Activated T-cell treated with anti-CD3 and anti-CD28 coated beads for 1 hour (primary cell): ENCODE measurements at places on chromosomes 6 and 20.

DNA sequence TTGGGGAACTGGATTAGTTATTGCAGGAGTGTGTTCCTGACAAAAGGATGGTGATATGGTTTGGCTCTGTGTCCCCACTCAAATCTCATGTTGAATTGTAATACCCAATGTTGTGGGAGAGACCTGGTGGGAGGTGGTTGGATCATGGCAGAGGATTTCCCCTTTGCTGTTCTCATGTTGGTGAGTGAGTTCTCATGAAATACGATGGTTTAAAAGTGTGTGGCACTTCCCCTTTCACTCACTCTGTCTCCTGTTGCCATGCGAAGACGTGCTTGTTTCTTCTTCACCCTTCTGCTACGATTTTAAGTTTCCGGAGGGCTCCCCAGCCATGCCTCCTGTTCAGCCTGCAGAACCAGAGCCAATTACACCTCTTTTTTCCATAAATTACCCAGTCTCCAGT lies 16.2 kb upstream of the TREM1 start:
- DNase-seq: no peak

- DNase-seq: no peak
These were observed 266.4 kb downstream of the HAO1 start for GRCh38 chr20:7673841-7674240.

DNA sequence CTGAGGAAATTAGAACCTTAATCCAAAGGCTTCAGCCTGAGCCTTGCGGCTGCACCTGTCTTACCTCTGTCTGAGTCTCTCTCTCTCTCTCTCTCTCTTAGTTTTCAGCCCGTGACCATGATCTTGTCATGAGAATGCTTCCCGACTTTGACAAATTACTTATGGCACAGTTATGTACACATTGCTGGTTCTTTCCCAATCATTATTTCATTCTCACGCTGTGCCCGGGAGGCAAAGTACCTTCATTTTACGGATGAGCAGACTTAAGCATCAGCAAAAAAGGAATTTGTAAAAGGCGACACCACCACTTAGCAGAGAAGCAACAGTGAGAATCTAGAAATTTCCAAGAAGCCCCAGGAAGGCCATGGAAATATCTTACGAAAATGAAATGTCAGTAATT lies 54.6 kb downstream of the GMPR start:
- no peak for DNase-seq

DNA sequence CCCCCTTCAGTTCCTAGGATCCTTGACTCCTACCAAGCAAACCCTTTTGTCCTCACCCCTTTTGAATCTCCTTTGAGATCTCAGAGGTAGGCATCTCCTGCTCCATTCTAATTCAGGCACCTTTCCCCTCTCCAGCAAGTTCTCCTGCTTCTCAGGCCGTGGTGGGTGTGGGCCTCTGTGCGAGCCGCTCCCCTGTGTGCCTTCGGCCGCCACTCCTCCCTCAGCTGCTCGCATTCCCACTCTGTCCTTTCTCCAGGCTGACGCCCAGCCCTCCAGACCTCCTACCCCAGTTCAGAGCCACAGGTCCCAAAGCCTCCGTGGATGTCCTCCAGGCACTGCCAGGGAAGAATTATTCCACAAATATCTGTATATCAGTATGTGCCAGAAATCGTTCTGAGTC lies 19.7 kb upstream of the RPS6KA2 start:
- DNase-seq: no peak

DNA sequence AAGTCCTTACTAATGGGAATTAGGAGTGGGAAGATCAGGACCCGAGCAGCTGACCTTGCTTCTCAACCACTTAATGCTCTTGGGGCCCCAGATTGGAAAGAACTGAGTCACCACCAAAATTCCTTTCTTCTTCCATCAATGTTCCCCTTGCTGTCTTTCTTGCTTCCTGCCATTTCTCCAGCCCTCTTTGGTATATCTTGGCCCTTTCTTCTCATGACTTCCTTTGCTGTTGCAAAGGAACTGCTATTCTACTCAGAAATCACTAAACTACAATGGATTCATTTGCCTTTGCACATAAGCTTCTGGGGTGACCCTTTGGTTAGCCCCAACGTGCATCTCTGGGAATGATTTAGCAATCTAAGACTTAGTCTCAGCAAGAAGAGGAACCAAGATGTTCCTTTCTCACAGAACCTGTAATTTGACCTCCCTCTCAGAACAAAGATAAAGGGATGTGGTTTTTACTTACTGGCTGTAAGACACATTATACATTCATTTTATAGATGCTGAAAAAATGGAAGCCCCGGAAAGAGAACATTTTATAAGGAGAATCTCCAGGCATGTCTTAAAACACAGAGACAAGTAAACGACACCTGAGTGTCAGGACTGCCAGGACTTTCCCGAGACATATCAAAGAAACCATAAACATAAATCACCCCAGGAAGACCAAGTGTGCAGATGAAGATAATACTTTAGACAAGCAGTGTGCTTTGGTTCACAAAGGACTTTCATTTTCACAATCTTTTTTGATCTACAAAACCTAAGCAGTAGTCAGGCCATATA lies 99.0 kb upstream of the TNFAIP3 start:
- DNase-seq: no peak

- DNase-seq: no peak
These were observed 63.9 kb upstream of the TENT5A start for GRCh38 chr6:81816380-81816779.

- DNase-seq: no peak
These were observed 149.3 kb upstream of the FOXQ1 start for GRCh38 chr6:1162367-1163275.

DNA sequence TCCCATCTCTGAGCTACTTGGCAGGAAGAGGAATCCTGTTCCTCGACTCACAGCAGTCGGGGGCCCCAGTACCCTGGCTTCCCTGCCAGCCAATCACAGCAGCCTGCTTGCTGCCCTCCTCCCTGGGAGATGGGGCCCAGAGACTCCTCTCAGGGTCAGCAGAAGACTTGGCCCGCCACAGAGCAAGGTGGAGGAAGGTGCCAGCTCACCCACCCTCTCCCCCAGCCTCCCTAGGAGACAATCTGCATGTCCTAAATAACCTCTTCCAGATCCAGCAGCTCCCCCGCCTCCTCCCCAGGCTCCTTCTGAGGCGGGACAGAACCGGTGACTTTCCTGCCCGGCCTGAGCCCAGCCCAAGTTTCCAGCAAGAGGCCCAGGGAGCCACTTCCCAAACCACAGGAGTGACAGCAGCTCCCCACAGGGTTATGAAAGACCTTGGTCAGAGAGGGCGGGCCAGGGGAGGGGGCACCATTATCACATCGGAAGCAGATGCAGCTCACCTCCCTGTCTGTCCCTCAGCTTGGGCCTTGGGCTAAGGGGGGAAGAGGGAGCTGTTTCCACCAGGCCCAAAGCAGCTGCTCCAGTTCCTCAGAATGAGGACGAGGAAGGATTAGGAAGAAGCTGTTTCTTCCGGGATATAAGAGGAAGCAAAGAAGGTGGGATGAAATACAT lies 2.3 kb downstream of the CCND3 start:
- no peak for DNase-seq

GRCh38 chr20:13419477-13419876 lies 198.4 kb downstream of the ISM1 start:
- DNase-seq: no peak

- DNase-seq: peak; percentile 24
These were observed 67.1 kb upstream of the DUSP22 start for GRCh38 chr6:225121-225721.

GRCh38 chr20:61891476-61891875 lies 174.2 kb downstream of the TAF4 start:
- DNase-seq: no peak

DNA sequence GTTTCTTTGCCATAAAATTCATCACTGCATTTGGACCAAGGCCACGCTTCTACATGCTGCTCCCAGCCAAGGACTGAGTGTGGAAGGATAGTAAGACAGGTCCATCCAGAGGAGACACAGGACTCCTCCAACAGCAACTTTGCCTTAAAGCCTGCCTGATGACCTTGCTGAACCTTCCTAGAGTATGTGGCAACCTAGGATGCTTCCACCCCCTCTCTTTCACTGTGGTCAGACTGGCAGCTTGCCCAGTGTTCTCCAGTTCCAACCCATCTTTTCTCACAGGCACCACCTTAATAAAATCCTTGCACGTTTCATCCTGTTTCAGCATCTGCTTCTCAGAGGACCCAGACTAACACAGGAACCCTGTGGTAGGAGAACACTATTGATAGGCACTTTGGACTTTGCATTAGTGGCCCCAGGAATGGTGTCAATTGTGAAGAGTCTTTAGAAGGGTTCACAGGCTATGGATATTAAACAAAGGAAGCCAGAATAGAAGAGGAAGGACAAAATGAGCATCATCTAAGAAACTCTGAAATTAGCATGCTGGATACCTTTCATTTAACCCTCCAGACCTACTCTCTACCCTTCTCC lies 2.4 kb upstream of the PKHD1 start:
- DNase-seq: no peak

- no peak for DNase-seq
These were observed at the start of gene ADGRF1 for GRCh38 chr6:47042275-47042791. Gene ADGRF1 (minus strand): TSS chr6:47042332. CDS start chr6:47029061, 13,271 bp downstream.

DNA sequence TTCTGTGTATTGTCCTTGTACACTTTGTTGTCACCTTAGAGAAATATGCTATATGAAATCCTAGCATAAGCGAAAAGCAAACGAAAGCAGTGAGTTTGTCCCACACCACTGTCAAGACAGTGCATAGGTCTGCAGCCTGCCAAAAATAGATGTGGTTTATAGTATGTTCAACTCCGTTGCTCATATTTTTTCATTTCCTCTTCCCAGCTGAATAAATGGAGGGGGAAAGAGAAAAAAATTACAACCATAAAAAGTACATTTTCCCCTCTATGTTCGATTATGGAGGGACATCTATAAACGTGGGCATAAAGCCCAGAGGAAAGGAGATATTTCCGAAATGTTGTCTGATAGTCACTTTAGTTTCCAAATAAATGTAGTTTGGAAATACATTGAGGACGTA lies 25.8 kb downstream of the PRL start:
- no peak for DNase-seq

DNA sequence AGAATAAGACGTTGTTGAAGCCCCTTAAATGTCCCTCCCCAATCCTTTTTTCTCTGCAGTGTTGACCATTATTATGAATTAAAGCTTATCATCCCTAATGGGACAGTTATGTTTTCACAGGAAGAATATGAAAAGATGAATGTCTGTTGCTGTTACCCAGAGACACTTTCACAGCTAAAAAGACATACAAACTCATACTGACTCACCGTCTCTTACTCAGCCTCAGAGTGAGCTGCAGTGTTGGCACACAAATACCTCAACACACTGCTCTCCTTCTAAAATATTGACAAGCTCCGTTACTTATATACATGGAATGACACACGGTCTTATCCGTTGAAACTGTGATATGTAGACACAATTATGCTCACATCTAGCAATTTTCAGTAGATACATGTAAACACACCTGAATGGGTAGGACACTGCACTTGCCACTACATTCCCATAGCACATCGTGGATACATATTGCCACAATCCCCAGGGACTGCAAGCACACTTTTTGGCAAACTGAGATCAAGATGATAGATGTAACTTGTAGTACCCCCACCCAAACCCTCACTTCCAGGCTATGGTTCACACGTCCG lies 9.6 kb upstream of the SAPCD1 start:
- DNase-seq: no peak

GRCh38 chr6:137870744-137871247 lies 3.7 kb downstream of the TNFAIP3 start:
- no peak for DNase-seq

DNA sequence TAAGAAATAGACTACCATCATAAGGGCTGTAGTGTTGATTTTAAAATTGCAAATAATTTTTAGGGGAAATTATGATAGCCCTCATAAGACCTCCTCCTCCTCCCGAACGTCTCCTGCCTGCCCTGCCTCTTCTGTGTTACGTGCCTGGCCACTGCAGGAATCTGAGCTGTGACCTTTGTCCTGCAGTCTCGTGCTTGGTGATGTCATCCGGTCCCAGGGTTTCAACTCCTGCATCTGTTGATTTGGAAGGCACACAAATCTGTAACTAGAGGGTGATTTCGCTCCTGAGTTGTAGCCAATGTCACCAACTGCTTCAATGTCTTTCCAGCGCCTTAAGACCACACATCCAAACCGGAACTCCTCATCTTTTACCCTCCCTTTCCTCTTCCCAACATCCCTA lies 163.2 kb downstream of the AIG1 start:
- no peak for DNase-seq

GRCh38 chr6:30154709-30155519 lies 6.1 kb downstream of the TRIM10 start:
- DNase-seq: no peak

DNA sequence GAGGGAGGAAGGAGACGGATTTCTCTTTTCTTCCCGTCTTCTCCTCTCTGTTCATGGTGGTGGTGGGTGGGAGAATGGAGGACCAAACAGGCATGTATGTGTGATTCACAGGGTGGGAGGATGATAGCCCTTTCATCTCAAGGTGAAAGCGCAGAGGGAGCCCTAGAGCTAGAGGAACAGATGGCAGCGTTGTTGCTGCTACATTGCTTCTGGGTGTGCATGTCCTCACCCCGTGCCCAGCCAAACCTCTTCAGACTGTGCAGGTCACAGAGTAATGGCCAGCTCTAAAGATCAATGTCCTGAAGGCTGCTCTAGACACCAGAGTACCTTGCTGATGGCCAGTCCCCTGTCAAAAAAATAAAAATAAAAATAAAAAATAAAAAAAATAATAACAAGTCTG lies 301.8 kb downstream of the TBC1D7 start:
- DNase-seq: no peak

GRCh38 chr20:22348010-22348409 lies 236.4 kb downstream of the FOXA2 start:
- no peak for DNase-seq

- DNase-seq: no peak
These were observed 30.9 kb downstream of the KIAA1755 start for GRCh38 chr20:38229376-38230252.

GRCh38 chr20:46482864-46483263 lies 30.5 kb downstream of the ZNF334 start:
- DNase-seq: no peak

DNA sequence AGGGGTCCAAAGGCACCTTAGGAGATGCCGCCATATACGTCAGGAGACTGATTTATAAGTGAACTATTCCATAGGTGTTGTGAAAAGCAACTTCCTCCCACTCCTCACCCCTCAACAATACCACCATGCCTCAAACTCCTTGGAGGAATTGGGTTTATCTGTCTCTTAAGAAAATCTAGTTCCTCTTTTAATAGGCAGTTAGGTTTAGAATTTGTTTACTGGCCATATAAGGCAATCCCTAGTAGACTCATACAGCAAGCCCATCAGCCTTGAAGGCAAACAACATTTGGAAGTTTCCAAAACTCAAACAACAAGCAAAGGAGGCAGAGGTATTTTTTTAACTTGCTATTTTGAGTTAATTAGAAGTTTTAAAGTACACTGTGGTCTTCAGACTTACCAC lies 66.1 kb downstream of the PRND start:
- DNase-seq: no peak
